Femur (tissue), 1 donor: ENCODE measurements at places on chromosomes 2 and 18.

GRCh38 chr2:155266583-155266982, 568.1 kb downstream of the KCNJ3 start:
- DNase-seq, result no peak

DNA sequence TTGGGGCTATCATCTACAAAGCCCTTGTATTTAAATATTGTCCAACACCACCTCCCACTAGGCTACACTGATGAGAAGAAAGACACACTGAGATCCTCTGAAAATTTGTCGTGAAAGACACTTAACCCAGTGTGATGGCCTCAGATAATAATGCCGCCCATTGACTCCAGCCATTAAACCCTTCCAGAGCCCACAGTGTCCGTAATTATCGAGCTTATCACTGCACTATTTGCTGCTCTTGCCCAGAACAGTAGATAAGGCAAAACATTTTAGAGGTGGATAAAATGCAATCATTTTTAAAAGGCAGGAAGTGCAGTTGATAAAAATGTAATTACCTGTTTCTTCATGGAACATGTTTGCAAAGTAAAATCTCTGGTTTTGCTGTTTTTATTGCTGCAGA, 121.3 kb upstream of the DDX18 start:
- DNase-seq, result no peak

DNA sequence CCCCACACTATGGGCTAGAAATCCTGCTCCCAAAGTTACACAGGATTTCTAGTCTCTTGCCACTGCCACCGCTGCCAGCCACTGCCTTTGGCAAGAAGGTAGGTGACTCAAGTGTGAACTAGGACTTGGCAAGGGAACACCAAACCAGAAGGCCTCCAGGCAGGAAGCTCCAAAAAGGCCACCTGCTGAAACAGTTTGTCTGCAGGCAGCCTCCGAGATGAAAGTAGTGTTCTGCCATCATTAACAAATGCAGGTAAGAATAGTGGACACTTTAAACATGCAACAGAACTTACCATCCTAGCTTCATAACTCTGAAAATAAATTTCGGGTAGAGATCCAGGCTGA, 3.9 kb downstream of the ANKRD44 start:
- DNase-seq, result peak; percentile 50

GRCh38 chr2:46009772-46010171, 287.4 kb upstream of the EPAS1 start:
- DNase-seq, result no peak

- DNase-seq, result no peak
Observed at GRCh38 chr2:100563407-100564247, 834 bp downstream of the PDCL3 start.

GRCh38 chr2:152925547-152926448, 207.4 kb downstream of the ARL6IP6 start:
- peak; percentile 53 for DNase-seq

GRCh38 chr18:79106084-79106483, 36.9 kb downstream of the ATP9B start:
- no peak for DNase-seq

GRCh38 chr18:57904535-57904934, 101.4 kb upstream of the ATP8B1 start:
- DNase-seq, result no peak

GRCh38 chr2:222440673-222441422, 16.5 kb downstream of the SGPP2 start:
- DNase-seq, result no peak

DNA sequence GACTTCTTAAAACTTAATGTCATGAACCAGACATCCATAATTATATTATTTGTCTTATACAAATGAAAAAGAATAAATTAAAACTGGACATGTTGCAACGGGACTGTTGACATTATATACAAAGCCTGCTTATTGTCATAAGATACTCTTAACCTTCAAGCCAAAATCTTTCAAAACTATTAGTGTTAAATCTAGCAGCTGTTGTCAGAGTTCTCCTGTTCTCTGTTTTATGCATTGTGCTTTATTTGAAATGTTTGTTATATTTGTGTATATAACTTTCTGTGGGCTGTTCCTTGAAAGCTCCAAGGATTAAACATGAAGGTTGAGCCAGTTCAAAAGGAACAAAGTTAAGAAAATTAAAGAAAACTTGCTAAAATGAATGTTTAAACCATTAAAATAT, 335.5 kb upstream of the NT5C1B start:
- DNase-seq, result no peak

DNA sequence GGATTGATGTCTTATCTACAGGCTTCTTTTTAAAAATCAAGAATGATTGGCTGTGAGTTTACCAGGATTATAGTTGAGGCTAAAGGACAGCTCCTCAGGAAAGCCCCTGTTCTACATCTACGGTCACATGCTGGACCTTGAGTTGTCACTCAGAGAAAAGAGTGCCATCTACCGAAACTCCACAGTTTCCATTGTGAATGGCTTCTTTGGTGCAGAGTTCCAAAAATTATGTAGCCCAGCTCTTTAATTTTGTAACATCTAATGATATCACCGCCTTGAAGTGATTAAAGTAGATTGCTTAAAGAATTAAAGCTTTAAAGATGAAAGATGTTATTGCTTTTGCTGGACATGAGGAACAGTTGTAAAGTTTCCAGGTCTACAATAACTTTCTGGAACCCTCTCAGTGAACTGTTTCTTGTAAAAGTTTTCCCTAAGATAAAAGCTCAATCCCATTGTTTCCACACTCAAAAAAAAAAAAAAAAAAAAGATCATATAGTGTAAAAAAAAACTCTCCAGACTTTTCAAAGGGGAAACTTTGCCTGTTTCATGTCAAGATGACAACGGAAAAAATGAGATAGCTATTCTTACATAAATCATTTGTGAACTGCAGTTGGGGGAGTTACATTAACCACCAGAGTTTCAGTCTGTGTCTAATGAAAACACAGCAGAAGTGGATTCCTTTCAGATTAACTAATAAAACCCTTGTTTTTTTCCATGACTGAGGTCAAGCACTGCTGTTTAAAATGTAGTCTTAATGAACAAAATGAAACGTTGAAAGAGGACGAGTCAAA, 4.3 kb downstream of the COL3A1 start:
- peak; percentile 52 for DNase-seq

DNA sequence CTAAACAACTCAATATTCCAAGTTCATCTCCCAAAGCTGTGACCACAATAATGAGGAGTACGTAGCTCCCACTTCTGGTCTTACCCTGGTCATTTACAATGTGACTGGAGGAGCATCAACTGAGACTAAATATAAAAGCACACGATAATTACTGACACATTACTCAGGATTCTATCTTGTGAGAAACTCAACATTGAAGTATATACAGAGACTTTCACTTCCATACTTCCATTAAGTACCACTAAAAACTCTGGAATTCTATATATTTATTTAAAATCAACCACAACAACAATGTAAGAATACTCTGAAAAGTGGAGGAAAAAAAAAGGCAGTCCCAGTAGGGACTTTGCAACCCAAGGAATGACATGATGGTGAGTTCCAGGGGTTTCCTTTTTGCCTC, 61.4 kb downstream of the XDH start:
- DNase-seq, result no peak

GRCh38 chr2:43160778-43161177, 65.6 kb downstream of the ZFP36L2 start:
- DNase-seq, result no peak

- DNase-seq, result peak; percentile 73
Observed at GRCh38 chr2:74006459-74006858, 21.7 kb downstream of the TET3 start.

DNA sequence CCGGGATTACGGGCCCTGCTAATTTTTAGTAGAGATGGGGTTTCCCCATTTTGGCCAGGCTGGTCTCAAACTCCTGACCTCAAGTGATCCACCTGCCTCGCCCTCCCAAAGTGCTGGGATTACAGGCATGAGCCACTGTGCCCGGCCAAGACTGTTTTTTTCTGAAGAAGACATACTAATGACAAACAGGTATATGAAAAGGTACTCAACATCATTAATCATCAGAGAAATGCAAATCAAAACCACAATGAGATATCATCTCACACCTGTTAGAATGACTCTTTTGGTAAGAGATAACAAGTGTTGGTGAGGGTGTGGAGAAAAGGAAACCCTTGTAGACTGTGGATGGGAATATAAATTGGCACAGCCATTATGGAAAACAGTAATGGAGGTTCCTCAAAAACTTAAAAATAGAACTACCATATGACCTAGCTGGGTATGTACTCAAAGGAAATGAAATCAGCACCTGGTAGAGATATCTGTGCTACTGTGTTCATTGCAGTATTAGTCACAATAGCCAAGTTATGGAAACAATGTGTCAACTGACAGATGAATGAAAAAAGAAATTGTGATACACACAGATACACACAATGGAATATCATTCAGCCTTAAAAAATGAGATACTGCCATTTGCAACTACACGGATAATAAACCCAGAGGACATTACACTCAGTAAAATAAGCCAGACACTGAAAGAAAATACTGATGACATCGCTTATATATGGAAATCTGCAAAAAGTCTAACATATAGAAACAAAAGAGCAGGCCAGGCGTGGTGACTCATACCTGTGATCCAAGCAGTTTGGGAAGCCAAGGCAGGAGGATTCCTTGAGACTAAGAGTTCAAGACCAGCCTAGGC, 20.8 kb downstream of the SOS1 start:
- no peak for DNase-seq

DNA sequence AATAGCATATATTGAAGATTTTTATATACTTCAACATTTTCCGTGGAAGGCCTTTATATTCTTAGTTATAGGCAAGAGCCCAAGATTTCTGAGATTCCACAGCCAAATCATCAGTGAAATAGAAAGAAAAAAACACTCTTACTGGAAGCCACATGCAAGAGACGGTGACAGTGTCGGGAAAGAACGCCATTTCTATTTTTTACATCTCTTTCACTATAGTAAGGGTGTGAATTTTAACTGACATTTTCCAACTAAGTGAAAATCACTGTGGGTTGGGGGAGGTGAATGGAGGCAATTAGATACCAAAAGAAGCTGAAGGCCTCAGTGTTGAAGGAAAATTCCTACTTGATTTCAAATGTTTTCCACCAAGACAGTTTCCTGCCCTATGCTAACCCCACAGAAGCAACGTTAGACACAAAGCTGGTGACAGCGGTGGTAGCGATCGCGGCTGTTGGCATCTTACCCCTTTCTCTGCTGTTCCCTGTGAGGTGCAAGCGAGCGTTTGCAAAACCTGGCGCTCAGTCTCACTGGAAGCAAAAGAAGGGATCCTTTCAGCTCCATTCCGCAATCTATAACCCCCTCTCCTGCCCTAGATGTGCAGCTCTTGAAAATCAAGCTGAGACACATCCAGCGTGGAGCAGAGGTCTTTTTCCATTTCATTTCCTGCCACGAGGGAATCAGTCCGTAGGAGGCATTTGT, 20.0 kb downstream of the ID2 start:
- DNase-seq, result no peak

- no peak for DNase-seq
Observed at GRCh38 chr2:133390156-133390555, 178.1 kb downstream of the NCKAP5 start.

- no peak for DNase-seq
Observed at GRCh38 chr18:57630754-57631595, 9.3 kb upstream of the NARS1 start.

DNA sequence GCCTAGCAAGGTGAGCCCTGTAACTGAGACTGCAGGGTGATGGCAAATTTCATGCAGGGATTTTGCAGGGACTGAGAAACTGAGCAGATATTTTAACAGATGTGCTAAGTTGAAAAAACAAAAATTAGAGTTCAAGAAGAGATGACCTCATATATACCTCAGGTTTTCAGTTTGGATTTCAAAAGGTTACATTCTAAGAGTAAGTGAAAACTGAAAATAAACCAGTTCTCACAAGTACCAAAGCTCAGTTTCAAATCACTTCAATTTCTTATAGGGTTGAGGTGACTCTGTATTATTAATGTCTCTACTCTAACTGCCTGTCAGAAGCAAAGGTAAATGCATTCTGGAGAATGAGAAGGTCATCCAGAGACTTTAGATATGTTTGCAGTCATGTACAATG, 237.4 kb upstream of the VRK2 start:
- no peak for DNase-seq

GRCh38 chr2:45888641-45889040, 237.2 kb downstream of the PRKCE start:
- DNase-seq, result no peak

DNA sequence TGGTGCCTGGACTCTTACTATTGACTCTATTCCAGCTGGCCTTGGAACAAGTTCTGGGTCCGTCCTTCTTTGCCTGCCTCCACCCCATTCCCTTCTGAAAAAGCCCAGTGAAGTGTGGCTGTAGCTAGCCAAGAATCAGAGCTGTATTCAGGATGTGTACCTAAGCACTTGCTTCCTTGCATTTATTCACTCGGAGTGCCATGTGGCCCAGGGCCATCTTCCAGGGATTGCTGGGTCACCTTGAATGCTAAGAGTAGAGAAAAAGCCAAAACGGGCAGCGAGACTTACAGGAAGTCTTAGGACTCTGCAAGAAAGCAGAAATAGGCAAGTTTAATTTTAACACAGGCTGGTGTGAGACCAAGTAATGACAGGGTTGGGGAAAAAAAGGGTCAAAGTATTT, 4.1 kb downstream of the ITGA6 start:
- DNase-seq, result peak; percentile 59

GRCh38 chr2:218716070-218716469, 5.4 kb downstream of the TTLL4 start:
- no peak for DNase-seq

- no peak for DNase-seq
Observed at GRCh38 chr18:28529644-28530043, 352.7 kb upstream of the CDH2 start.

- no peak for DNase-seq
Observed at GRCh38 chr2:209380293-209380692, 43.6 kb upstream of the MAP2 start.

DNA sequence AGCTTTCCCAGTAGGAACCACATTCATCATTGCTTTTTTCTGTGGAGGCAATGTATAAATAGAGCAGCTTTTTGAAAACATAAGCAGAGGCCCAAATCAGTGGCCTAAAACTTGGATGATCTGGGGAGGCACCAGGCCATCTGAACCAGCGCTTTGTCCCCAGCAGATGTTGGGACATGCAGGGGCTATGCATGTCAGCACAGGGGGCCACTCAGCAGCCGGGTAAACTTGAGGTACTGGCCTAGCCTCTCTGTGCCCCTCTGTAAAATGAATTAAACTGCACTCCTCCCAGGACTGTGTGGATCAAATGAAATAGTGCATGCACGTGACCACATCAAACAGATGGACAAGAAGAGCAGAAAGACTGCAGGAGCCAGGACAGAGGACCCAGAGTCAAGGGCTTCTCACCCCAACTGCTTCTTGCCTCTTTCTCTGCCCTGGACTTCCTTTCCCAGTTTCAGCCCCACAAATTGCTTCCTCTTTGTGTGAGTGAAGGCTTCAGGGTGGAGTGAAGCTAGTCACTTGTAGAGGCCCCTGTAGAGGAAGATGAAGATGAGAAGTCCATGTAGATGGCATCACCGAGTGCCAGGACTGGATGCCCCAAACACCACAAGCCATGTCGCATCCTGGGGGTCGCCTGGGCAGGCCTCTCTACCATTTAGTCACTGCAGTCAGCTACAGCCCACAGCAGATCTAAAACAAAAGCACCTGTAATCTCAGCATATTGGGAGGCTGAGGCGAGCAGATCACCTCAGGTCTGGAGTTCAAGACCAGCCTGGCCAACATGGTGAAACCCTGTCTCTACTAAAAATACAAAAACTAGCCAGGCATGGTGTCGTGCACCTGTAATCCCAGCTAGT, 53.2 kb downstream of the IMPA2 start:
- no peak for DNase-seq

- DNase-seq, result no peak
Observed at GRCh38 chr2:11618708-11619062, 51.3 kb downstream of the NTSR2 start.

GRCh38 chr2:189267925-189268579, 88.5 kb upstream of the COL5A2 start:
- no peak for DNase-seq
